Activated T-cell treated with anti-CD3 and anti-CD28 coated beads for 4 hours (primary cell): ENCODE measurements at places on chromosomes 2 and 18.

GRCh38 chr18:47522359-47522758 is 270.9 kb upstream of the SKOR2 start:
- DNase-seq, result no peak

DNA sequence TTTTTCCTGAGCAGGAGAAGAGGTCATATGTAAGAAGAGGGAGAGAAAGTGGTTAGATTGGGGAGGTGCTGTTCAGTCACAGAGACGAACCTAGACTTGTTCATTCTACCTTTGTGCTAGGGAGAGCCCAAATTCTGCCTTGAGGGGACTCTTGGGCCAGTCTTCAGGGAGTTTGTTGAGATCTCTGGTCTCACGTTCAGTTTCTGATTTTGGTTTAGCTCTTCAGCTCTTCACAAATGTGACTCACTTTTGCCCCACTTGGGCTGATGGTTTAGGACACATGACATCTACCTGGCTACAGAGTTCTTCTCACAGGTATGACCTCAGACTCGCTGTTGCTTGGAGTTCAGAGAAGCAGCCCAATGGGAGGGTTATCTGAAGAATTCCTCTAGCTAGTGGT is 49.2 kb upstream of the DARS1 start:
- no peak for DNase-seq

- no peak for DNase-seq
Measured at GRCh38 chr2:200428961-200429665, 80.8 kb downstream of the KCTD18 start.

DNA sequence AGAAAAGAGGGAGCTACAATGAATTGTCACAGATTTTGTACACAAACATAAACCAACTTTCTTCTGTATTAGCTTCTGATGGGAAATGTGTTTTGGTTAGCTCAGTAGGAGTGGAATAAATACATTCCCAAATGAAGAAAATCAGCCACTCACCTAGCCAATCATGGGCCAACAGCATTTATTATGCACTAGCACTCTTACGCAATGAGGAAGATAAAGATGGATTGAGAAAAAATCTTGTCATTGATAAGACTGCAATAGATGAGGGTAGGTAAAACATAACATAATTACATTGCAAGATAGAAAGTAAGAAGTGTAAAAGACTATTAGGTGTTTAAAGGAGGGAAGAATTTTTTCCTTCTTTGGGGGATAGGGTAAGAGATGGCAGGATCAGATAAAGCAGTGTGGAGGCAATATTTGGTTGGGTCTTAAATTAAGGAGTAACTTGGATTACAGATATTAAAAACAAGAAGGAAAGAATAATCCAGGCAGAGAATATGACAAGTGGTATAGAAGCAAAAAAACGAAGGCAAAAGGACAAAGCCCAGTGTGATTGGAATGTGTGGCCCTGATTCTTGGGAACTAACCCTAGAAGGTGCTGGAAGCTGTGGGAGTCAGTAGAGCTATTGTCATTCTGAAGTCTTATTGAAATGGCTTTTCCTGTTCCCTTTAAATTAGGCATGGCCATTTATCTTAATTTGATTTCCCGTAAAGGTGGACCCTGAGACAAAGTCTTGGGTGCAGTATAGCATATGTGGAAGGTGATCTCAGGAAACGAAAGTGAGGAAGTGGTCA is 208.4 kb upstream of the MEX3C start:
- no peak for DNase-seq

DNA sequence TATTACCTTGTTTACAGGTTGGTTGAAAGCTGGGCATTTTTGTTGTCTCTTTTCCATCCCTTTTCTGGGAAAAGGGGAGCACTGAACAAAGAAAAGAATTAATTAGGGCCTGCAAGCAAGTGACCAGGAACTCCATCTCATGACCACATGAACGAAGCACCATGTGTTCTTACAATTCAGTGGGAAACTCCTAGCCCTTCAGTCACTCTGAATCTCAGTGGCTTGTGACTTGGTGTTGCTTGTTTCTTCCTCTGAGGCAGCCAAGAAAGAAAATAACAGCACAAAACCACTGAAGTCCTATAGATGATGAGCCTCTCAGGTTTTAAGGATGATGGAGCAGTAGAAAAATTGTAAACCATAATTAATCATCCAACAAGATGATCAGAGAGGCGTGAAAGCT is 129.1 kb upstream of the CAB39 start:
- DNase-seq, result no peak

- no peak for DNase-seq
Measured at GRCh38 chr18:24220318-24220688, 81.4 kb downstream of the CABYR start.

DNA sequence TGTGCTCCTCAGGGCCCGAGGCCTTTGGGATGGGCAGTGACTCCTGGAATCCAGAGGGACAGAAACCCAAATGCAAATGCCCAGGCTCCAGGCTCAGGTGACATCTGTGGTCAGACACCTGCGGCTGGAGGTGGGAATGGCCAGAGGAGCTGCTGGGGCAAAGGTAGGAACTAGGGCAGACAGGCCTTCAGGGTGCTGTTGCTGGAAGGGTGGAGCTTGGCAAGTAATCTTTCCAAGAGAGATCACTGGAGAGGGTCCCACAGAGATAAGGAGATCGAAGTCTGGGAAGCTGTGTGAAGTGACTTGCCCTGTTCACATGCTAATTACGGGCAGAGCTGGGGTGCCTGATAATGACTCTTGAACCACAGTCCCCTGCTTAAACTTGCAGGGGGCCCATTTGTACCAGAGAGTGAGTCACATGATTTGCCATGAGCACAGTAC is 82.4 kb downstream of the ACAA2 start:
- no peak for DNase-seq

GRCh38 chr18:37535968-37536367 is 29.6 kb downstream of the CELF4 start:
- DNase-seq, result no peak

DNA sequence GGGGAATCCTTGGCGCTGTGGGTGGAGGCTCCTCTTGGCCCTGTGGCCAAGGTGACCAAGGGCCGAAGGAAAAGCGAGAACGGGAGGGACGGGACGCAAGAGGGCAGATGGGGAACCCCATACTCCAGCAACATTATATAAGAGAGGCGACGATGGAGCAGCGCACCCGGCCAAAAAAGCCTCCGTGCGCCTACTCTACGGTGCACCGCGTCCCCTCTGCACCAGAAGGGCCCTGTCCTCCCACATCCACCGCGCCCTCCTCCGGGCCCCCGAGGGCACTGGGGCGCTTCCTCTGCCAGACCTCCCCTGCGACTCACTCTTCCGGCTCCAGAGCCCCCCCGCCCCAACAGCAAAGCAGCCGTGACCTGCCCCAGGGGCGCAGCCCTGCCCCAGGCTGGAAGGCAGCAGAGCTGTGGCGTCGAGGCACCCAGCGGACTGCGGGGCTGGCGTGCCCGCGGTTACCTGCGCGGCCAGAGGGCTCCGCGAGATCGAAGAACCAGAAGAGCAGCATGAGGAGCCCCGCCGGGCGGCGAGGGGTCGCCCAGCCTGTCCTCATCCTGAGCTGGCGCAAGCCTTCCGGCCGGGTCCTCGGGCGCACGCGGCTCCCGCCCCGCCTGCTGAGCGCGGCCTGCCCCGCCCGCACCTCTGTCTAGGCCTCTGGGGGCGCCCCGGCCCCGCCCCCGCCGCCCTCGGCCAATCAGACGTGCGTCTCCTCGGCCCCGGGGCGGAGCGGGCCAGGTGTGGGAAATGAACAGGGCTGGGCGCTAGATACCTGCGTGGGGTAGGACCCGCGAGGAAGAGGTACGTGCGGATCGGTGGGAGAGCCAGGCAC is 106.3 kb upstream of the CD302 start:
- peak; percentile 76 for DNase-seq

DNA sequence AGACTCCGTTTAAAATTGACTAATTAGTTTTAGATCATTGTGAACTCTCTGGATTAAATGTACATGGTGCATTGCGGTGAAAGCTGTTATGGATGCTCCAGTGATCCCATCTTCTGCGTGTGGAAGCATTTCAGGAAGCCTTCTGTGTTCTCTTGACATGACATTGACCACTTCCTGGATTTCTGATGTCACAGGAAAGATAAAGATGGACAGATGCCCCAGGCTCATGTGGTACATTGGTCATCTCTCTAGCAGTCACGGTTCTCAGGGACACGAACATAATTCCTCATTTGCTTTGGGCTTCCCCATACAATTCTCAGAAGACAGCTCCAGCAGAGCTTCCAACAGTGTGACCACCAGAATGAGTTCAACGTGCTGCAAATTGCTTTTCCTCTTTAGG is 26.9 kb downstream of the AGAP1 start:
- DNase-seq, result no peak

DNA sequence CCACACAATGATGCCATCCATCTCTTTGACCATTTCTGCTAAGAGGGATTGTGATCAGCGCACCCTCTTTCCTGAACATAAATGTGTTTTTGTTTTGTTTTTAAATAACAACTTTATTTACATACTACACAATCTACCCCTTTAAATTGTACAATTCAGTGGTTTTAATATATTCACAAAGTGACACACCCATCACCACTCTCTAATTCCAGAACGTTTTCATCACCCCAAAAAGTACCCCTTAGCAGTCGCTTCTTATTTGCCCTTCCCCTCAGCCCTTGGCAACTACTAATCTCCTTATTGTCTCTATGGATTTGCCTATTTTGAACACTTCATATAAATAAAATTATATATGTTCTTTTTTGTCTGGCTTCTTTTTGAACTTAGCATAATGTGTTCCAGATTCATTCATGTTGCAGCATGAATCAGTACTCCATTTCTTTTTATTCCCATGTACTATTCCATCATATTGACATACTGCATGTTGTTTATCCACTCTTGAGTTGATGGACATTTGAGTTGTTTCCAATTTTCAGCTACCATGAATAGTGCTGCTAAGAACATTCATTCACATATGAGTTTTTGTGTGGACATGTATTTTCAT is 150.9 kb upstream of the NABP1 start:
- DNase-seq, result no peak

DNA sequence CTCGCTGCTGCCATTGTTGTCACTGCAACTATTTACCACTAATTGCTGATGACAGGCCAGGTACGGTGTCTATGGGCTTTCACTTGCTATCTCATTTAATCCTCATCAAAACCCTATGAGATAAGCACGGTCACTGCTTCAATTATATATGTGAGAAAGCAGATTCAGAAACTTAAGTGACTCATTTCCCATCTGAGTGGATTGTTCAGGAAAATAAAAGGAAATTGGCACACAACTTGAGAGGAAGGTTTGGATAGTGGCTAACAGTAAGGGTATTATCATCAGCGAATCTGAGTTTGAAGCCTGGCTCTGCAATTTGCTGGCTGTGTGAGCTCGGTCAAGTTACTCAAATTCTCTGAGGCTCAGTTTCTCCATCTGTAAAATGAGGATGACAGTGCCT is 196.0 kb downstream of the KCNS3 start:
- DNase-seq, result no peak

- no peak for DNase-seq
Measured at GRCh38 chr18:37578886-37579513, 13.4 kb upstream of the CELF4 start.

GRCh38 chr2:63681896-63682295 is 93.1 kb downstream of the MDH1 start:
- DNase-seq, result no peak

GRCh38 chr2:69017080-69017479 is 4.1 kb downstream of the ANTXR1 start:
- no peak for DNase-seq

DNA sequence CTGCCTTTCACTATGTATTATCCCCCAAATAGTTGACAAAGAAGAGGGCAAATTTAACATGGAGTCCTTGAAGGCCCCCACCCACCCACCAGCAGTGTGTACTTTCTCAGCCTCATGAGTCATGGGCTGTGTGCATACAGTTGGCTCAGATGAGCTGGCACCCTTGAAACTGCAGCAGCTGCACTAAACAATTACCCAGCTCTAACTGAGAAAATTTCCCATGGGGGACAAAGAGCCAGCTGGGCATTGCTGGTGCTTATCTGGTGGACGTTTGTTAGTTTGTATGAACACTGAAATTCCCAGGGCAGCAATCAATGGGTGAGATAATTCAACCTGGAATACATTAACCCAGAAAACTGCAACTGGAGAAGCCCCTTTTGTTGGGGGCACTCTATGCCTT is 131.7 kb downstream of the GCA start:
- no peak for DNase-seq

GRCh38 chr2:191701696-191702095 is 23.8 kb downstream of the NABP1 start:
- DNase-seq, result no peak

- DNase-seq, result no peak
Measured at GRCh38 chr18:53422896-53423295, 801.6 kb downstream of the MBD2 start.

DNA sequence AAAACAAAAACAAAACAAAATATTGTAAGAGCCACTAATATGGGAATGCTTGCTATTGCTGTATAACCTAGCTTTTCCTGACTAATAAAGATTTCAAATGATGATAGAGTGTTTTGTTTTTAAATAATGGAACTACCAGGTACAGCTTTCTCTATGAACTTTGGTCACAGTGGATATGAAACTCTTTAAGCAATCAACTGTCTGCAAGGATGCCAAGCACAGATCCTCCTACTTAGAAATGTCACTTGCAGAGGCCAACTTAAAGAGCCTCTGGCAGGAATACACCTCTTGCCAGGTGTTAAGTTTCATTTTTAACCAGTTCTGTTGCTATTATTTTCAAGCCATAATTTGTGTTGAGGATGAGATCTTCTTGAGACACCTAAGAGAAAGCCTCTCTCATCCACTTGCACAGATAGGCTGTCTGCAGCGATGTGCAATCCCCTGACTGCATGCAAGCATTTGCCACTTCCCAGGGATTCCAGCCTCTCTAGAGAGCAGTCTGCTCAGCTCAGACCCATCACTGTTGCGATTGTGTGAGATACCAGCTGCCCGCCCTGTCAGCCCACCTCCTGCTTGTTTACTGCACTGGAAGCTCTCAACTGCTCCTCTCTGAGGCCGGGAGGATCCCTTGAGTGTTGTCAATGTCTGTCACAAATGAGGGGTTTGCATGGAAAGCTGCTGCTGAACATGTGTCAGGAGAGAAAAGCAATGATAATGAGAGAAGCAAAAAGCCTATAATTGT is 86.1 kb upstream of the SCG2 start:
- DNase-seq, result no peak

DNA sequence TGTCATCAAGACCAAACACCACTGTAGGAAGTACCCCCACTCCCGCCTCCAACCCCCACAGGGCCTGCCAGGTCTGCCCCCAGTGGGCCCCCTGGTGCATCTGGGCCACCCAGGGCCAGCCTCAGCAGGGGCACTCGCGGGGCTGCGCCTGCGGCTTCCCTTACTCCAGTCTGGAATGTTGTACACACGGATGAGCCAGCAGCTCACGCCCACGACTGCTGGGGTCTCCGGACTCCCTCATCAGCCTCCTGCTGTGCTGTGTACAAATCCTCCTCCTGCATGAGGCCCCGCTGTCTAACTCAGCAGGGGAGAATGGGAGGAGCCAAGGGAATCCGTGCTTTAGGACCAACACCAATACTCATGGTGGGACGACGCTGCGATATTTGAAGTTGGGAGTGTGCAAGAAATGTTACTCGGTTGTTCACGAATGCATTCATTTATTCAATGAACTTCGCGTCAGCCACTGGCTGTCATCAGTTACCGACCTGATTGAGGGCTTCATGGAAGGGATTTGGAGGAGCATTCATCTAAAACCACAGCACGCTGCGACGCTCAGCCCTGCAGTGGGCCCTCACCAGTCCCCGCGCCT is 654 bp upstream of the ASB1 start:
- no peak for DNase-seq

GRCh38 chr18:76654577-76654976 is 159.5 kb upstream of the ZNF516 start:
- DNase-seq, result no peak

GRCh38 chr2:33086400-33087015 is 139.8 kb downstream of the LTBP1 start:
- DNase-seq, result no peak

- DNase-seq, result no peak
Measured at GRCh38 chr2:181991171-181991885, 5.7 kb downstream of the PPP1R1C start.
